CD4-positive, alpha-beta T cell treated with Interleukin-17A for 1 hour (primary cell): ENCODE measurements at places on chromosomes 2 and 18.

- no peak for DNase-seq
Observed at GRCh38 chr2:179917272-179917671, 55.9 kb upstream of the ZNF385B start.

- no peak for DNase-seq
Observed at GRCh38 chr2:63434024-63435001, 154.0 kb downstream of the WDPCP start.

DNA sequence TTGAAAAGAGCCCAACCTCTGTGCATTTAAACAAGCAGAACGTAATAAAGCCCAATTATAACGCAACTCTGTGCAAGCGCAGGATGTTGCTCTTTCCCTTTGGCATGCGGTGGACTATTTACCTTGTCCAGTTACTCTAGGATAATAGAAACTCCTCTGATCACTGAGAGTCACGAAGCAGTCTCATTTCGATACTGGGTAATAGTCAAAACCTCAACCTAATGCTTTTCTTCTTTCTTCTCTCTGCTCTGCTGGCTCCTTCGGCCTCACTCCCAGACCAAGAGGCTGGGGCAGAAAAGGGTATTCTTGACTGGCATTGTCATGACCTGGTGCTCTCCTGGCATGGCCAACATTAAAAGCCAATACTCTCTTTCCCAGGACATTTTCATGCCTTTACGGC is 89.7 kb upstream of the GCFC2 start:
- DNase-seq = no peak

GRCh38 chr2:216031960-216032689 is 18.8 kb upstream of the MREG start:
- DNase-seq = no peak

GRCh38 chr18:76697441-76697901 is 124.9 kb upstream of the ZNF236 start:
- DNase-seq = no peak

- no peak for DNase-seq
Observed at GRCh38 chr18:48799724-48800315, 150.9 kb downstream of the SMAD7 start.

DNA sequence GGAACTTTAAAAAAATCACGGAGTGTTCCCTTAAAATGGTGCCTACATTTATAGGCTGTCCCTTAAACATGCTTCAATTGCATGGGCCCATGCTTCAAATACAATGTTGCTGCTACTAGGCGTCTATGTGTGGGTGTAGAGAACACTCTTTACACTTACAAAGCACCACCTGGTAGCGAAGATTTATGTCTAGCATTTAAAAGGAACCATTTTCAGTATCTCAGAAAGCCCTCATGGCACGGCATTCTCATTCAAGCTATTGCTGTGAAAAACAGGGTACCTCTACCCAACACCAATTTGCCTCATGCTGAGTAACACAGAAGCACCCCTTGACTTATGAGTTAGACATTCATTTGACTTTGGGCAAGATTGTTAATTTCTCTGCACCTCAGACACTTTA is 112.9 kb upstream of the CNTNAP5 start:
- no peak for DNase-seq

GRCh38 chr2:24907116-24907515 is 12.9 kb downstream of the ADCY3 start:
- DNase-seq = no peak

DNA sequence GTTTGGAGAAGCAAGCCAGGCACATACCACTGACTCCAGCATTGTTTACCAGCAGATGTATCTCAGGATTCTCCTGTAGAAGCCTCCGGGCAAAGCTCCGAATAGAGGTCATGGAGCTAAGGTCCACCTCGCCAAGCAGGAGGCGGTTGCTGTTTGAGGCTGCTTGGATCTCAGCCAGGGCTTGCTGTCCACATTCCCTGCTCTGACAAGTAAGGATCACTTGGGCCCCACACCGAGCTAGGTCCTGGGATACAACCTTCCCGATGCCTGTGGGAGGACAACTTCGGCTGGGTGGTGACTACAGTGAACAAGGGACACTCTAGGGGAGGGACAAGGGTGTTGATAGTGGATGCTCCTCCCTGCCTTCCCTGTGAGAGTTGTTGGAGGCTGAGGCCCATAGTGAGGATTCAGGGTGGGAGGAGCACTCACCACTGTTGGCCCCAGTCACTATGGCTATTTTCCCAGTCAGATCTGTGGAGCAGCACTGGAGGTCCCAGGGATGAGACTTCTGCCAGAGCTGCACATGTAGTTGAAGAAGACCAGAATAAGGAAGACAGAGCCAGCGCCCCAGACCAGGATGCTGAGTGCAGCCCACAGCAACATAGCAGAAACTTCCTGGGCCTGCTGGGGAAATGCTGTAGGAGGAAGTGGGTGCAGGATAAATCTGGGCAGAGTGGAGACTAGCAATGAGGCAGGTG is 8.3 kb downstream of the C2orf81 start:
- DNase-seq = no peak

DNA sequence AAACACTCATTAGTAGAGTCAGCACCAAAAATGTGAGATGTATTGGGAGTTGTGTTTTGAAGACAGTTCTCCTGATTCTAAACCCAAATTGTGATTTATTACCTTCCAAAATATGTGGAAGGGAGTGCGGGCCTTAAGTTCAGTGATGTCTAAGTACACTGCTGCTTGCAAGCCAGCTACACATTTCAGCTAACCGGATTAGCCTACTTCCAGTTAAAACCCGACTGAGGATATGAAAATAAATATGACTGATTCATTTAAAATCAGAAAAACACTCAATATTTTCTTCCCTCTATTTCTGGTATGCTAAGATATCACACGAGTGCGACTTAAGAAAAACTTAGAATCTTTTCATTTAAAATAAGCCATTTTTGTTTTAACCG is 907 bp downstream of the FHL2 start:
- DNase-seq = no peak

- no peak for DNase-seq
Observed at GRCh38 chr2:98374286-98374685, 28.0 kb downstream of the CNGA3 start.

DNA sequence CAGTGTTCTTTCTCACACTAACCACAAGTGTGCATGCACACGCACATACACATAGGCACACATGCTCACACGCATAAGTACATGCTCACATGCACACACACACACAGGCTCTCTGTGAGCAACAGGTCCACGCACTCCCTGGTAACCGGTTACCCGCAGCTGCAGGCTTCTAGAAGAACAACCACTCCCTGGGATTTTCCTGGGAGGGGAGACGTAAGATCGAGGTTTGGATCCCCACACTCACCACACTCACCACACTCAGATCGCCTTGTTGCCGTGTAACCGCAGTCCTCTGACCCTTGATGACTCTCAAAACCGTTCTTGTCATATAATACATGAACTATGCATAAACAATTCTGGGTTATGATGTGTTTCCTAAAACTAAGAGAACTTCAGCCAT is 42.2 kb downstream of the TTC32 start:
- DNase-seq = no peak

DNA sequence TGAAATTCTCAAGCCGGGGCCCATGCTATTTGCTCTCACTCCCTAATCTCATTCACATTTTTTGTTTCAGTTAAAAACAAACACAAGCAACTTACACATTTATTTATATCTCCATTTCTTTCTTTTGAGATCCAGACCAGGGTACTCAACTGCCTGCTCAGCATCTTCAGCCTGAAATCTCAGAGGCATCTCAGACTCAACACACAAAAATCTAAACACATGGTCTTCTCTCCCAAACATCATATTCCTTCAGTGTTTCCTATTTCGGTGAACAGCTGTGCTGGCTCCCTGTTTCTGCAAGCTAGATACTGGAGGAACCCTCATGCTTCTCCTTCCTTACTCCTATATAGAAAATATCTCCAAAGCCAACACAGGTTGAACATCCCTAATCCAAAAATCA is 11.3 kb upstream of the RTTN start:
- no peak for DNase-seq

DNA sequence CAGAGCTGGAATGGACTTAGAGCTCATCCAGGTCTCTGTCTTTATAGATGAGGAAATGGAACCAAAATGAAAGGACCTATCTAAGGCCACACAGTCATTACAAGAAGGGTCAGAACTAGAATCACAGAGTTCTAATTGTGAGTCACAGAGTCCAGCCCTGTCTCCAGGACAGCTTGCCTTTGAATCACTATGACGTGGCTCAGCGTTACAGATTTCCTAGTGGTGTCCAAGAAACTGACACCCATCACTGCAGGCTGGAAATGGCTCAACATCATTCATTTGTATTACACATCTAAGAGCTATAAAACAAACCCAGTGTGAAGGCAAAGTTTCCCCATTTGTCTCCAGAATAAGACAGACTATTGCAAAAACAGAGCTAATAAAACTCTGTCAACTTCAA is 164.3 kb upstream of the SIX2 start:
- DNase-seq = no peak

DNA sequence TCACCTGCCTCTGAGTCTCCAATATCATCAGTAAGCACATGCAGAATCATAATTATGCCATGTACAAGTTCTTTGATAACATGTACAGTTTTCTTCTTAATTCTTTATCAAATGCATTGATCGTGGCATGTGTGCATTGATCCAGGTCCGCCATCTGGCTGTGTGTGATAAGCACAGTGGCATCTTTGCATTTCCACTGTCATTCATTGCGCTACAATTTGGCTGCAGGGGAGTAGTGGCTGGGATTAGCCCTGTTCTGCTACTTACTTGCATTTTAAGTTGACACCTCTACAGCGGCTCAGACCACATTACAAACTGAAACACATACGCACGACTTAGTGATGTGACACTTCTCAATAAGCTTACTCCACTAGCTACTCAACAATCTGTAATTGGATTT is 83.6 kb upstream of the OTX1 start:
- DNase-seq = no peak

DNA sequence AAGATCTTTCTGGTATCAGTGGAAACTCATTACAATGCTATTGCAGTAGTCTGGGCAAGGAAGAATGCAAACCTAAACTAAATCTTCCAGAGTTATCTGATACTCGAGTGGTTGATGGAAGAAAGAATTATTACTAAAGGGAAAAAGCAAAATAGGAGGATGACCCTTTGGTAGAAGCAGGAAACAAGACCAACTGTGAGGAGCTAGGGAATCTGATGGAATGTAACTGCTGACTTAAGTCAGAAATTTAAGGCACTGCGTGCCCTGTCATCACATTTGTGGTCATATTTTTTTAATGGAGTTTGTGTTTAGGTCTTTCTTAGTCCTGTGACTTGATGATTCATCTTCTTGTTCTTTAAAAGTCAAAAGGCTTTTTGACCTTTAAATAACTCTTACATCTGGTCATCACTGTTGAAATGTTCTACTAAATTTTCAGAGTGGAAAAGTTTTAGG is 36.5 kb upstream of the ARMC9 start:
- DNase-seq = no peak

DNA sequence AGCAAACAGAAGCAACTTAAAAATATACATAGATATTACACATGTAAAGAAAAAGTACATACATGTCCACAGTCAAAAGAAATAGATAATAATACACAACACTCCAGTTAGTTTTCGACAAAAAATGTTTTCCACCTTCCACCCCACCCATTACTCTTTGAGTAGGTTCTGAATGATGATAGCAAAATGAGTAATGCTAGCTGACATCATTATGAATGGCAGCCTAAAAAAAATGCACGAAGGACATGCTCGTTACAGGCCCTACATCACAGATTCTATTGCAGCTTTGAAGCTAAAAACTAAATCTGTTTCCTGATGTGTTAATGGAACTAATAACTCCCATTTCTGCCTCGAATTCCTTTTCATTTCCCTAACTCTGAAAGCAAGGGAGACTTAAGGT is 578.7 kb upstream of the NETO1 start:
- DNase-seq = no peak

DNA sequence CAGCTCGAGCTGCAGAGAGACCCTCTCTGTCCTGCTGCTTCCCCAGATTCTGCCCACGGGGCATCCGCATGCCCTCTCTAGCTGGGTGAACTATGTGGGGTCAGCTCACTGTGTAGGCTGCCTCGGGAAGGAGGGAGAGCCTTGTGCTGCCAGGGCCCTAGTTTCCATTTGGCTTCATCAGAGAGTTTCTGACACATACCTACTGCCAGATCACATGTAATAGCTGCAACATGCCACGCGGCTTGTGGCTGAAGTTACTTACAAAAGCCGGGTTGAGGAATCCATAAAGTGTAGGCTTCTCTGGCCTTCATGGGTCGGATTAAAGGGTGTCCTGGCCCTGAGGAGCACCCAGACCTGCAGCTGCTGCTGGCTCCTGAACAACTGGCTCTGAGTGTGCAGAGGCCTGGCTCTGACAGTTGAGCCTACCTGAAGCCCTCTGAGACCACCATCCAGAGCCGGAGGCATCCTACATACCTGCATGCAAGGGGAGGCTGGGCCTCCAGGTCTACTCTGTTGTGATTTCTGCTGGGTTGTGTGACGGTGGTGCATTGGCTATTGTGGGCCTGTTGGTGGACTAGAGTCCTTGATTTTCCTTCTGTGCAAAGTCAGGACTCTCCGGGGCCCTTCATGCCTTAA is 130.0 kb downstream of the SH3RF3 start:
- DNase-seq = no peak

GRCh38 chr2:51120754-51121280 is 88.9 kb upstream of the NRXN1 start:
- DNase-seq = no peak

- no peak for DNase-seq
Observed at GRCh38 chr2:46490521-46491141, 11.3 kb downstream of the TMEM247 start.

DNA sequence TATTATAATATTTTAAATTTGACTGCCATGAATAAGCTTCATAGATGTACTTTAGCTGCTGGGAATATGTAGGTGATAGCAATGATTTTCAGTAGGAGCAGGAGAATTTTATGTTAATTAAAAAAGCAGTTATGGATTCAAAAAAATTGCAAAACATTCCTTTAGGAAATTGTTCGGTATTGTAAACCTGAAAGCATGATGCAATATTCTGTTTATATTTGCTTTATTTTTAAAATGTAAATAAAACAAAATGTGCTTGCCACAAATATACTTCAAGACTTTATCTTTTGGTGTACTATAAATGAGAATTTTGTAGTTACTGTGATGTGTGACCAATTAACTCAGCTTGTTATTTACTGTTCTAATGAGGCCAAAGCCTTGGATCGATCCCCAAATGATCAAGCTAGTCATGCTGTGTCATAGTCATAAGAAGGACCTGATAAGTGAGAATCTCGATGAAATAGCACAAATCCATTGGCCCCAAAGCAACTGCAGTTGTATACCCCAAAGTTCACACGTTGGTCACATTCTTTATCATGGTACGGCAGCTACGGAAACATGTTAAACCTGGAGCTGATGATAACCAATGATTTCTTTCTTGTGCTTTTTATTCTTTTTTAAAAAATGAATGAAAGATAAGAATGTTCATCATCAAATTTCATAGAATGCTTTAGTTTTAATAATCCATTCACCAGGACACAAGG is 23.6 kb upstream of the ATIC start:
- no peak for DNase-seq

DNA sequence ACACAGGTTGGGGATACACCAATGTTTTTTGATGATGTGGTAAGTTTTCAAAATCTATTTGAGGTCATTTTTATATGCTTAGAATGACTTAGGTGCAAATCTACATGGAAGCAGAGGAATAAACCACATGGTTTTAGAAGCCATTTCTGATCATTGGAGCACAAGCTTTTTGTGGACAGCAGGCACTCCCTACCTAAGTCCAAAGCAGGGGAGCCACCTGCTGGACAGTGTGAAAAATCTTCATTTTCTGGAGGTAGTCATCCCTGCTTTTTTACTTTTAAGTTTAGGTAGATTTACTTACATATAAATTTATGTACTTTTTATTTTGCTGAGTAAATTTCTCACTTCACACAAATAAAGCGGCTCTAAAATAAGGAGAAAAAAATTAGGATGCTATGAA is 323.2 kb downstream of the PLCL1 start:
- peak; percentile 50 for DNase-seq

- no peak for DNase-seq
Observed at GRCh38 chr18:8283891-8284585, 325.2 kb upstream of the RAB12 start.
